ENCODE measurements at places on chromosomes 1 and 21.

GRCh38 chr1:28197682-28198415 is 21.4 kb upstream of the PTAFR start:
- no peak for DNase-seq

- DNase-seq, result no peak
Observed at GRCh38 chr1:25006770-25007169, 76.7 kb upstream of the RUNX3 start.

DNA sequence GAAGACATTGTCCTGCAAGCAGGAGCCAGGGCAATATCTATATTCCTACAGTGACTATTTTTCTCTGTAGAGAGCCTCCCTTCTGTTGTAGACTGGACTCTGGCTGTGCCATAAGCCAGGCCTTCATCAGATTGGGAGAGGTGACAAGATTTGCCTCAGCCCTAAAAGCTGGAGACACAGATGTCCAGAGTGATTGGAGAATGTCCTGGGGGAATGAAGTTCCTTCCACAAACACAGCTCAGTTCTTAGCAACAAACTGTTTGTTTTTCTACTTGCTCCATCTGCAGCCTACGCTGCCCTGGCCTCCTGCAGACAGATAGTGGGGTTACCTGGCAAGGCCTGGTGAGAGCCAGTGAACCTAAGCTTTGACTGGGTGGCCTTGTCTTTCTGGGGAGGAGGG is 29.9 kb upstream of the SNX27 start:
- no peak for DNase-seq

GRCh38 chr1:179818260-179818659 is 59.3 kb downstream of the TOR1AIP2 start:
- no peak for DNase-seq
